SW 1271 (cell line): ENCODE measurements at places on chromosomes 6 and 20.

DNA sequence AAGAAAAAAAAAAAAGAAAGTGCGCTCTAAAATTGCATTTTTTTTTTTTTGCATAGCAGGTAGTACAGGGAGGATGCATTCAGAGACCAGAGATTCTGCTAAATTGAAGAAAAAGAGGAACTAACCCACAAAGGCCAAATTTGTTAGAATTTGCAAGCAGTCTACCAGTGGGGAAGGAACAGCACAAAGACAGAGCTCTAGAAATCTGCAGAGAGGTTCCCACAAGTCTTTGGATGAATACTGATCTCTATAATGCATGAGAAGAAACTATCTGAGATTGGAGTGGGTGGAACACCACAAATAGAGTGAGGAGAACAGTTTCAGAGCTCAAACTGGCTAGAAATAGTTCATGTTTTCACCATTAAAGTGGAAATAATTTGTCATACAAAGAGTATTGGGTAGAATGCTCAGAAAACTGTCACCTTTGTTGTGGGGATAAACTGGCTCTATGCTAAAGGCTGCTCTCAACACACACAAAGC, 79.6 kb upstream of the AHI1 start:
- DNase-seq: no peak

- DNase-seq: peak; percentile 13
Observed at GRCh38 chr6:41705996-41706835, 29.2 kb downstream of the TFEB start.

- no peak for DNase-seq
Observed at GRCh38 chr6:33126101-33126714, 50.4 kb downstream of the HLA-DPB1 start.

GRCh38 chr6:43608310-43608763, 20.7 kb downstream of the GTPBP2 start:
- peak; percentile 30 for DNase-seq

DNA sequence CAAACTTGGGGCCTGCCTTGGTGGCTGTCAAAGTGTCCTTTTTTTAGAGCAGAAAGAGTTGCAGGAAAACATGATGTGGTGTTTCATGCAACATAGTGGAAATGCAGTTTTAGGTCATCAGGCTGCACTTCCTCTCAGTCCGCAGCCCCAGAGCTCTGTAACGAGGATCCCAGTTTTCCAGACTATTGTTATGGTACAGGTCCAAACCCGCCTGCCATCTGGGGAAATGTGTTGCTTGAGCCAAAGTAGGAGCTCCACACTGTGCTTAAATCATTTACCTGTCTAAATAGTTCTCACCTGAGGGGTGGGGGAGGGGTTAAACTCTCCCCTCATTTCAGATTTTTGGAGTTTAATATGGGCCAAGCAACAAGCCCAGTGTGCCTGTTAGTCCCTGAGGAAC, 59.8 kb downstream of the GOPC start:
- no peak for DNase-seq

GRCh38 chr20:19735446-19735845, 22.6 kb upstream of the RIN2 start:
- DNase-seq: peak; percentile 90

GRCh38 chr6:108497883-108498282, 62.8 kb upstream of the FOXO3 start:
- DNase-seq: no peak

- DNase-seq: no peak
Observed at GRCh38 chr6:12916420-12917136, 200.0 kb downstream of the PHACTR1 start.

DNA sequence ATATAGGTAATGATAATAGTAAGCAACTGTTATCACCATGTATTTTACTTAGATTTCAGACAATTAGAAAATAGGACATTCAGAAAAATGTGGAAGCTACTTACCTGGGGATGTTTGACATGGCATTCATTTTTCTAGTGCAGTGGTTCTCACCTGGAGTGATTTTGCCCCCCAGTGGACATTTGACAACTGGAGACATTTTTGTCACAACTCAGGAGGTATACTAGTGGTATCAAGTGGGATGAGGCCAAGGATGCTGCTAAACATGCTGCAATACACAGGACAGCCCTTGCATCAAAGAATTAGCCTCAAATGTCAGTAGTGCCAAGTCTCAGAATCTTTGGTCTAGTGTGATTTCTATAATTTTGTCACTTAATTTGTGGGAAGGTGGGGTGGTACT, 36.1 kb downstream of the NUS1 start:
- no peak for DNase-seq

DNA sequence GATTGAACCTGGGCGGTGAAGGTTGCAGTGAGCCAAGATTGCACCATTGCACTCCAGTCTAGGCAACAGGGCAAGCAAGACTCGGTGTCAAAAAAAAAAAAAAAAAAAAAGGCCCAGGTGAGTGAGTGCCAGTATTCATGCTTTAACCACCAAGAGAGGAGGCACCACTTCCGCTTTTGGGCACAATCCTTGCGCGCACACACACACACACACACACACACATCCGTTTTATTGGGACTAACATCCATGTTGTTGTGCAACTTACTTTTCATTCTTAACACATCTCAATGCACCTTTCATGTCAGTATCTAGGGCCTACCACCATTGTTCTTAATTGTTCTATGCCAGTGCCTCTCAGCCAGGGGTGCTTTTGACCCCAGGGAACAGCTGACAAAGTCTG, 263.0 kb downstream of the CDC5L start:
- no peak for DNase-seq

DNA sequence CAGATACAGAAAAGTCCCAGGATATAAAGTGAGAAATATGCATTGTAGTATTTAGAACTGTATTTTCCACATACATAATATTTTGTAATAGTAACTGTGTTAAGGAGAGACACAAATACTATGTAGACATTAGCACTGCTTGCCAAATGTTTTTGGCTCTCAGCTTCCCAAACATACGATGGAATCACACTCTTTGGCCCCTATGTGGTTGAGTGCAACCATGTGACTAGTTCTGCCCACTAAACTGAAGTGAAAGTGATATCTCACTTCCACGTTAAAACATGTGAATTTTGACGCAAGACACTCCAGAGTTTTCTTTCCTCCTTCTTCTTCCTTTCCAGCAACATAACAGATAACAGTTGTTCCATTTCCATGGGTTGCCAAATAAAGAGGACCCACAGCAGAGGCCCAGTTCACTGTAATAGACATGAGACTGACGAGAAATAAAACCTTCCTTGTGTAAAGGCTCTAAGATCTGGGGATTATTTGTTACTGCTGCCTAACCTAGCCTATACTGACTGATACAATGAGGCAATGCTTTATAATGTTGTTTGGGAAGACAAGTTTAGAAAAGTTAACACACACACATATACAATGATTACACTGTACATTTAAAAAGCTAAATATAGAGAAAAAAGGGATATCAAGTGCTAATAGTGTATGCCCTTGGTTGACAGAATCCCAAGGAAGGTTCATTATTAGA, 97.2 kb downstream of the PTPRT start:
- no peak for DNase-seq

DNA sequence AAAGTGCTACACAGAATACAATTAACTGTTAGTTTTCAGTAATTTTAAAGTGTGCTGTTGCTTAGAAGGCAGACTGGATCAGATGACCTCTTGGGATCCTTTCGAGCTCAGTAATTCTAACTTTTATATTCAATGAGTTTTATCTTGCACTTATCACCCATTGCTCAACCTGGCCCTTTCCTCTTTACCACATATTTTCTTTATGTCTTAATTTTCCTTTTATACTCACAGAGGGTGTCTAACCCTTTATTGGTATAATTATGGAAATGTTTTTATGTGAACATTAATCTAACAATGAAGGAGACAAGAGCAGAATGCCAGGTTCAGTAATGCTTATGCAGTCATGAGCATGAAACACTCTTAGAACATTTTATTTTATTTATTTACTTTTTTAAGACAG, 39.7 kb upstream of the CARMIL1 start:
- DNase-seq: no peak

DNA sequence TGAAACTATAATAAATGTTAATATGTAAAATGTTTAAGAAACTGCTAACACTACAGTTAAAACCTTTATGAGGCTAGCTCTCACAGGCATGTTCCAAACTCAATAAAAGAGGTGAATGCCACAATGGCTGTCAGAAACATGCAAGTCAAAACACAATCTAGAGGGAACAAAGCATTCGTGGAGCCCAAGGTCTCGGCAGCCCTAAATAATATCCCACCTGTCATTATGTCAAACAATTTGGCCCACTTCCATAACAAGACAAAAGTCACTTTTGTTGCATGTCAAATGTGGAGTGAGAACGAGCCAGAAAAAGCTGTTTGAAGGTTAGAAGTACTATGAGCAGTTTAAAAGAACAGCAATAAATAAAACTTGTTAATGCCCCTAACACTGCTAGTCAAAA, 181.9 kb downstream of the GMDS start:
- DNase-seq: no peak

DNA sequence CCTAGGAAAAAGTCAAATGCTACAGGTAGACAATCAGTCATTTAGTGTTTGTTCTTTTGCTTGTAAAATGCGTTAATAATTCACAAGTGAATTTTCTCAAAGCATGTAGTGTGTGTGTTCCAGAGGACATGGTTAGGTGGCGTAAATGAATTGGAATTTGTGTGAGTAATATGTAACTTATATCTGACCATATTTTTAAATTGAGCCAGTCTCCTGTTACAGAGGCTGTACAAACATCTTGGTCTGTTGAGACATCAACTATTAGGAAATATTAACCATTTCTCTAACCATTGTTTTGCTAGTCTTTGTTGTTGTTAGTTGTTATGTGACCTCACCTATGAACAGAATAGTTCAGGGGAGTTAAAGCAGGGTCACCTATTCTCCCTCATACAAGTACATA, 22.7 kb downstream of the MCM8 start:
- no peak for DNase-seq
